CD8-positive, alpha-beta T cell (primary cell): ENCODE measurements at places on chromosomes 7 and 10.
A peak's percentile ranks its signal among the peaks of the same experiment; 100 is the strongest.

- DNase-seq, result no peak
Measured at GRCh38 chr7:106243893-106244292, 40.9 kb downstream of the NAMPT start.

DNA sequence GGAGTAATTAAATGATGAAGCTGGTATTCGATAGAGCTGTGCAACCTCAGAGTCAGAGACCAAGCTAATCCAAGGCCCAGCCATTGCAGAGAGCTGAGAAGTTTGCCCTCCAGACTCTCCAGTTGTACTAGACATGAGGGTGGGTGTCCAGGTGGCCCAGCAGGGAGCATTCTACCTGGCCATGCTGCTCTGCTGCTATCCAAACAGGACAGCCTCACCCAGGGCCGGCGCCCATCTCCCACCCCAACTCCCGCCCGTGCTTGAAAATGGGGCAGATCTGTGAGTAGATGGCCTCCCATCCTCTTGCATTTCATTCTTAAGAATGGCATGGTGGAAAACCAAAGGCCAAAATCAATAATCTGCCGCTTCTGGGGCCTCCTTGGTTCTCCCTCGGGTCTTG lies 124.2 kb downstream of the TCERG1L start:
- DNase-seq, result no peak

DNA sequence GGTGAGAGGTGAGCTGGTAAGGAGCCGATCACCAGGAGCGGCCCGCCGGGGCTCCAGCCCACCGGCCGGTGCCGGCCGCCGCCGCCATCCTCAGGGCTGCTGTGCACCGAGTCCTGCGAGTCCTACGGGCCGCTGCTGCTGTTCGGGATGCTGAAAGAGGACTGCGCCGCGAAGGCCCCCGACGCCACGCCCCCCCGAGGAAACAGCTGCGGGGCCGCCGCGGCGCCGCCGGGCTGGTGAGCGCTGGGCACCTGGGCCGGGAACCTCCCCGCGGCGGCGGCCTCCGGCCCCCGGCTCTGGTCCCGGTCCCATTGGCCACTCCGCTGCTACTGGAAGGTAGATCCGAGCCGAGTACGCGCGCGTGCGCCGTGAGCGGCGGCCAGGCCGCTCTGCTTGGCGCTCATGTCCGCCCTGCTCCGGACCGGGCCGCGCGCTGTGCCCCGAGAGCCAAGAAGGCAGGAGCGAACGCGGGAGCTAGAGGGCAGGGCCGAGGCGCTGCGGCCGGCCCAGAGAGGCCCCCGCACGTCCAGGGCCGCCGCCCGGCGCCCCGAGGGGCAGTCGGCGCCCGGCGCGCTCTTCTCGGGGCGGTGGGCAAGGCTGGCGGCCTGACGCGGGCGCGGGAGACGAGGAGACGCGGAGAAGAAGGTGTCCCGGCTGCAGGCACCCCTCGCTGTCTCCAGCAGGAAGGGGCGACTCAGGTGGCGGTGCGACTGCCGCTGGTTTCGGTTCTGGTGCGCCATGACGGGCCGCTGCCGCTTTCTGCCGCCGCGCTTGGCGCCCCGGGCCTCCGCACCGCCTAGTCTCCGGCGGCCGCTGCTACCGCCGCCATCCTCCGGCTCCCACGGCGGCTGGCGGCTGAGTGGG lies 121.3 kb upstream of the WIPF3 start:
- DNase-seq, result peak; percentile 14

DNA sequence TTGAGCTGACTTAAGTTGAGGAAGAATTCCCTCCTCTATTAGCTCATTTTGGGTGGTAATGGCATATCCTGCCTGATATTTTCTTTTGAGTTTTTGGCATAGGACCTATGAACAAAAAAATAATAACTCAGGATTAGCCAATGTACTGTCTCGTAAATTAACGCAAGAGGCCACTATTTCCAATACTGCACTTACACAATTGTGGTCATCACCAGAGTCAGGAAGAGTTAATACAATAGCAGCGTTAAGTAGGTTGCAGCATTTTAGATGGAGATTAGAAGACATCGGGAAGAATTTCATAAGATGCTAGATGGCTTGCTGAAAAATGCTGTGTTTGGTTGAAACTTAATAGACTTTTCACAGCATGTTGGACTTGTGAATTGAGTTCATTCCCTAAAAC lies 36.4 kb downstream of the ANTXRL start:
- no peak for DNase-seq

- no peak for DNase-seq
Measured at GRCh38 chr7:79245623-79246249, 207.7 kb downstream of the MAGI2 start.

DNA sequence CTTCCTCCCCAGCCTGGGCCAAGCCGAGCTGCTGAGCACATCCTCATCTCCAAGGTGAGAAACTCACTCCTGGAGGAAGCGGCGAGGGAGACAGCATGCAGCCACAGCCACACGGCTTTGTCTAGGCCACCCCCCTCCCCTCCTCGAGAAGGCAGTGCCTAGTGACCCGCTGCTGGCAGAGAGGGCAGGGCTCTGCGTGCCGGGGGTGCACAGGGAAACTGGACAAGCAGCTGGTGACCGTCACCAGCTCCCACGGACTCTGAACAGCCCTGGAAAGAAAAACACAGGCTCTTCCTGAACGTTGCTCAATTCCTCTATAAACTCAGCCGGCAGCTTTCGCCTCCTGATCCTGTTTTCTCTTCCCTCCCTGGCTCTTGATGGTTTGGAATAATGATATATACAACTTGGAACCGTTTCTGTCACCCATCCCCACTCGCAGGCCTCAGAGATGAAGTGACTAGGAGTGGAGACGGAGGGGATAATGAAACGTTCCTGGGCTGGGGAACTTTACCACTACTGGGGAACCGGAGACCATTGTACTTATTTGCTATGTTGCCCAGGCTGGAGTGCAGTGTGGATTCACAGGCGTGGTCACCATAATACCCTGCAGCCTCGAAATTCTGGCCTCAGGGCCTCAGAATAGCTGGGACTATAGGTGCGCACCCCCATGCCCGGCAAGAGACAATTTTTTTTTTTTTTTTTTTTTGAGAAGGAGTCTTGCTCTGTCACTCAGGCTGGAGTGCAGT lies 19.3 kb downstream of the PAPOLB start:
- no peak for DNase-seq

- no peak for DNase-seq
Measured at GRCh38 chr7:149882248-149883047, 8.7 kb downstream of the ATP6V0E2 start.

- DNase-seq, result no peak
Measured at GRCh38 chr10:125982260-125982948, 86.0 kb downstream of the FANK1 start.

DNA sequence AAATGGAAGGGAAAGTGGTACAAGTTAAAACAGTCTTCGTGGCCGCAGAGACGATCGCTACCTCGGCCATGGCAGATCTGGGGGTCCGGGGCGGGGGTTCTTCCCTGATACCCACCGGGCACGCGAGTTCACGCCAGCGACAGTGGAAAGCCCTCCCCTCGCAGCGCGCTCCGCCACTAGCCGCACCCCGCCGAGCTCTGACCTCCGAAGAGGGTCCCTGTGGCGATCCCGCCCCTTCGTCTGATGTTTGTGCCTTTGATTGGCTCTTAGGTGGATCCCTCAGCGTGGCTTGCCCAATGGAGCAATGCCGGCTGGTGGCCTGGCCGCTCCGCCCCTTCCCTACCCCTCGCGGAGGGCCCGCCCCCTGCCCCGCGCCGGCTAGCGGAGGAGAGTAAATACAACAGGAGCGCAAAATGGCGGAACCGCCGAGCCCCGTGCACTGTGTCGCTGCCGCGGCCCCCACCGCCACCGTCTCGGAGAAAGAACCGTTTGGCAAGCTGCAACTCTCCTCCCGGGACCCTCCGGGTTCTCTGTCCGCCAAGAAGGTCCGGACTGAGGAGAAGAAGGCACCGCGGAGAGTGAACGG lies at the start of gene RSBN1L:
Gene RSBN1L (plus strand): TSS at position 403 of the 586 bp plus-strand sequence. CDS start 11 bp downstream, at position 414.
- DNase-seq, result peak; percentile 98

DNA sequence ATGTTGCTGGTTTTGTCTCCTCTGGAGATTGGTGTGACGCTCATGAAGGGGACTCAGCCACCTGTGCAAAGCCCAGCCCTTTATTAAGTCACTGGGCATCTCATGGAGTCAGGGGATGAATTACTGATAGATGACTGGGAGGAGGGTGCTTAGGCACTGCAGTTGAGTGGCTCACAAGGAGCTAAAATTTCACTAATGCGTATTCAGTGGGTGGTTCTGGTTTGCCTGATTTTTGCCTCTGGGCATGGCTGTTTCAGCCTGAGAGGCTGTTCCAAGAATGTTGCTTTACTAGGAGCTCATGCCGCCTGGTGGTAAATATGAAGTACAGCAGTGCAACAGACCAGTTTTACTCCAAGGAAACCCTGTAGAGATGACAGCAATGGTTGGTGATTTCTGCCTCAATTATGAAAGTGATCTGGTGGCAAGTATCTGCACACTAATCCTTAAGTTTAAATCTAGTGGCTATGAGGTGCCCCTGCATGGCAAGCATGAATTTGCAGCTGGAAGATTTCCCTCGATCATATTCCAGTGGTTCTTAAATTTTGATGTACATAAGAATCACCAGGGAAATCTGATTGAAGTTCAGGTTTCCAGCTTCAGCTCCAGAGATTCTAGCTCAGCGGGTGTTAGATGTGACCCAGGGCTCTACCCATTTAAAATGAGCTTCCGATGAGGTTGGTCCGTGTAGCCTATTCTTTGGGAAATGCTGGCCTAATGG lies 19.9 kb downstream of the ACTA2 start:
- no peak for DNase-seq

DNA sequence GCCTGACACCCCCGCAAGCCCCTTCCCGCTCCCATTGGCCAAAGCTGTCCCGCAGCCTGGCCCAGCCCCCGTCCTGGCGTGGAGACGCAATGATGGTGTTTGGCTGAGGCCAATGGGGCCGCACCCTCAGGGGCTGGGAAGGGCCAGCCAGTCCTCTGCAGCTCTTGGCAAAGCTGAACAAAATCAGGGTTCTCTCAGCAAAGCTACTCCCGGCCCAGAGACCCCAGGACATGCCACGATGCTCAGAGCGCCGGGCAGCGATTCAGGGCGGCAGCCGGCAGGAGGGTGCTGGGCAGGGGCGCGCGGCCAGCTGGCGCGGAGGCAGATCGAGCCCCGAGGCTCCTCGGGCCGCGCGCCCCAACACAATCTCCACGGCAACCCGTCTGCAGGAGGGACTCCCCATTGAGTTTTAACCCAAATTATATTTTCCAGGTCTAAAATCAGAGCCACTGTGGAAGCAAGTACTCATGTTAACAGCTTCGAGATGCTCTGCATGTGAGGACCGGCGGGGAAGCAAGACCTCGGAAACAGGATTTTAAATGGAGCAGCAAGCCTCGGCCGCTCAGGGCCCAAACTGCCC lies 8.8 kb upstream of the CNPY1 start:
- no peak for DNase-seq

DNA sequence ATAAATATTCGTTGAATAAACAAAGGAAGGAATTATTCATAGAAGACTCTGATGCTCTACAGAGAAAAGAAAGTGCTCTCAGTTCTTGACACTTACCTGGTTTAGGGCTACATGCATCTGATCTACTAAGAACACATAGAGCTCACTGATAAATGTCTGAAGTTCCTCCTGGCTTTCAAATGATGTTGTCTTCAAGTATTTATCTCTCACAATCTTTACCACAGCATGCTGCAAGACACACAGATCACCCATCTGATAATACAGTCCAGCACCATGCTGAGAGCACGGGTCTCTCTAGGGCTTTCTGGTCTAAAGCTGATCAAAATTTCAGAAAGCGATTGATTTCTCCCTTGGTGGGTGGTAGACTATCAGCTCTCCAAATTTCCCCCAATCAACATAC lies 44.5 kb upstream of the MRPS16 start:
- DNase-seq, result no peak

DNA sequence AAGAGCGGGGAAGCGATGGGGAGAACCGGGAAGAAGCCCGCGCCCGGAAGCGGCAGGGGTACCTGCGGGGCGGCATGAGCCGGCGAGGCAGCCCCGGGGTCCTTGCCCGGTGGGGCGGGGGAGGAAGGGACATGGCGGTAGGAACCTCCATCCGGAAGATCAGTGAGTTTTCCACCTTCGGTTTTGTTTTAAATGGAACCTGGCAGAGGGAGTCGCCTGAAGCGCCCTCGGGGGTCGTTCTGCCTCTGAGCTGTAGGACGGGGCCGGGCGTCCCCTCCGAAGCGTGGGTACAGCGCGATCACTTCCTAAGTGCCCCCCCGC lies 471 bp downstream of the PFKP start:
- DNase-seq, result no peak

DNA sequence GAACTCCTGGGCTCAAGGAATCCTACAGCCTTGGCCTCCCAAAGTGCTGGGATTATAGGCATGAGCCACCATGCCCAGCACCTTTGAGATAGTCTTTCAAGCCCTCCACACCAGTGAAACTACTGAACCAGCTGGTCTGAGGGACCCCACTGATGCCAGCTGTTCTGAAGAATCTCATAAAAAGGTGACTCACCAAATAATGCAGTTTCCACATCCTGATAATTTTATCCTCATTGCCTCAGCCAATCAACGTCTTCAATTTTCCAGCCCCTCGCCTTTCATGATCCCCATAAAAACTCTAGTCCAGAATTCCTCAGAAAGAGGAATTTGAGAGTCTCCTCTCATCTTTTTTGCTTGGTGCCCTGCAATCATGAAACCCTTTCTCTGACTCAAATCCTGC lies 1691.6 kb upstream of the LRRTM3 start:
- no peak for DNase-seq

- no peak for DNase-seq
Measured at GRCh38 chr7:4115442-4115841, 566.7 kb upstream of the FOXK1 start.

DNA sequence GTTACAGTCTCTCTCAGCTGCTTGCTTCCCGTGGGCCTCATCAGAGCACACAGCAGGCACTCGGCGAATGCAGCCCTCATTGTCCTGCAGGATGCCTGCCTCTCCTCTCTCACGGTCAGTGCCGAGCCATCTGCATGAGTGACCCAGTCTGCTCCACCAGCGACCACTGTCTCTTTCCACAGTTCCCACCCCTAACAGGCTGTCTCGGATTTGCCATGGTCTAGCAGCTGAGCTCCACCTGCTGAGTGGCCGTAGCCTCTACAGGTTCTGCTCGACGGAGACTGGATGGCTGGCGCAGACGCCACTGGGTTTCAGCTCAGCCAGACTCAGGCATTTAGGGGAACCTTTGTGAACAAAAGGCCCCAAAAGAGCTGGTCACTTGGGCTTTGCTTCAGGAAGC lies 209.4 kb upstream of the FOXK1 start:
- no peak for DNase-seq

DNA sequence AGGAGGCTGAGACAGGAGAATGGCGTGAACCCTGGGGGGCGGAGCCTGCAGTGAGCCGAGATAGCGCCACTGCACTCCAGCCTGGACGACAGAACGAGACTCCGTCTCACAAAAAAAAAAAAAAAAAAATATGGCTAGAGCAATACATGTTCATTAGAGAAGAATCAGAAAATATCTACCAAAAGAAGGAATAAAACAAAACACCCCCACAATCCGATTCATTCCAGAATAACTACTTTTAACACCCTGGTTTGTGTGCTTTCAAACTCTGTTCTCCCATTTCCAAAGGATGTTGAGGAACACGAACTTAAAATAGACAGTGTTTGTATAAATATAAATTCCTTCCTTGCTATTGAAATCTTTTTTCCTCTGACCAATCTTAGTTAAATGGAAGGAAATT lies 6.5 kb downstream of the PDSS1 start:
- DNase-seq, result no peak

- DNase-seq, result no peak
Measured at GRCh38 chr10:14429043-14429700, 98.4 kb upstream of the FRMD4A start.

GRCh38 chr7:100799037-100799896 lies 28.1 kb downstream of the EPHB4 start:
- peak; percentile 48 for DNase-seq

- DNase-seq, result no peak
Measured at GRCh38 chr10:121596689-121597503, 1.3 kb downstream of the FGFR2 start.
